ENCODE measurements at places on chromosomes 7 and 10.

- DNase-seq, result no peak
Measured at GRCh38 chr7:105118612-105119600, 104.9 kb downstream of the KMT2E start.

GRCh38 chr7:44150966-44151941, 10.1 kb upstream of the MYL7 start:
- peak; percentile 17 for DNase-seq

- no peak for DNase-seq
Measured at GRCh38 chr7:94834359-94834758, 73.0 kb upstream of the PPP1R9A start.

GRCh38 chr10:62614389-62615157, 189.9 kb upstream of the ADO start:
- no peak for DNase-seq

GRCh38 chr7:102873470-102874165, 39.2 kb upstream of the LRRC17 start:
- DNase-seq, result no peak

GRCh38 chr7:129493555-129493954, 8.8 kb upstream of the SMKR1 start:
- no peak for DNase-seq

GRCh38 chr7:95322396-95322795, 1.9 kb downstream of the PON1 start:
- no peak for DNase-seq

DNA sequence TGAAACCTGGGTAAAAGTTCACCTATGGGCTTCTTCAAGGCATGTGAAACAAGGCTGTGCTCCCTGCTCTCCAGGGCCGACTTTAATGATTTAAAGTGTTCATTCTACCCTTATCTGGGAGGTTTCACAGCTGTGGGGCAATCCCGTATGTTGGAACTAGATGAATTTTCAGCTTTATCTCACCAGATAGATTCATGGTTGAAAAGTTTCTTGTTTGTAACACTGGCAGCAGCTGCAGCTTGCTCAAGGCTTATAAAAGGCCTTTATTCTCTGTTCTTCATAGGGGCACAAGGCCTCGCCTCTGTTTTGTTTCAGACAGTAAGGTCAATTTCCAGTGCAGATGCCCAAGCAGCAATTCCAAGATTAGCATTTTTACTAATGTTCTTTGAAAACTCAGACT, 70.4 kb upstream of the DNAJB12 start:
- no peak for DNase-seq

GRCh38 chr7:13508586-13508985, 480.9 kb downstream of the ETV1 start:
- no peak for DNase-seq

DNA sequence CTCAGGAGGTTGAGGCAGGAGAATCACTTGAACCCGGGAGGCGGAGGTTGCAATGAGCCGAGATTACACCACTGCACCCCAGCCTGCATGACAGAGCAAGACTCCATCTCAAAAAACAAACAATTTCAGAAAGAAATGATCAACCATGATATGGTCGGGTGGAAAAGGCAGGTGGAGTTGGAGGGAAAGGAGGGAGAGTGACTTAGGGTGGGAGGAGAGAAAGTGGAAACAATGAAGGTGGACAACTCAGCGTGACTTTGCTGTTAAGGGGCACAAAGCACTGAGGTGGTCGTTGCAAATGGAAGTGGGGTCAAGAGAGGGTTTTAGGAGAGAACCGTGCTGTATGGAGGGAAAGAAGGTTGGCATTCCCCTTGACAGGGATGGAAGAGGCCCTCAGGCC, 30.0 kb upstream of the FXYD4 start:
- DNase-seq, result no peak

- DNase-seq, result no peak
Measured at GRCh38 chr7:85023066-85023712, 163.7 kb downstream of the SEMA3D start.

- DNase-seq, result no peak
Measured at GRCh38 chr10:18449611-18450026, 201.8 kb downstream of the NSUN6 start.

DNA sequence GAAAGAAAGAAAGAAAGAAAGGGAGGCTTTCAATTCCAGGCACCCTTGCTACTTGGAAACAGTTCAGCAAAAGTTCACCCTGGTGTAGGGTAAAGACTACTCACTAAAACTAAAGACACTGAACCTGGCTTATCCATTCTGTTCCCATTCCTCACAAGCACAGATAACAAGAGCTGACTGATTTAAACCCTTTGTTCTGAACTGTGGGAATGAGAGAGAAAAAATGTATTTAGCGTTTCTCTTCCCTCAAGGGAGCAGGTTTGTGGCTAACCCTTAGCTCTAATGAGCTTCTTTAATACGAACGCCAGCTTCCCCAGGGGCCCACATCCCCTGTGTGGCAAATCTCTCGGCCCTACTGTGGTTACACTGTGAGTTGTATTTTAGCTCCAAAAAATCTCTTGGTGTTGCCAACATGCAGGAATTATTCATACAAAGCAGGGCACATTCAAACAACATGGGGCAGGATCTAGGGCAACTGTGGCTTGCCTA, 23.3 kb downstream of the PRTFDC1 start:
- DNase-seq, result no peak

DNA sequence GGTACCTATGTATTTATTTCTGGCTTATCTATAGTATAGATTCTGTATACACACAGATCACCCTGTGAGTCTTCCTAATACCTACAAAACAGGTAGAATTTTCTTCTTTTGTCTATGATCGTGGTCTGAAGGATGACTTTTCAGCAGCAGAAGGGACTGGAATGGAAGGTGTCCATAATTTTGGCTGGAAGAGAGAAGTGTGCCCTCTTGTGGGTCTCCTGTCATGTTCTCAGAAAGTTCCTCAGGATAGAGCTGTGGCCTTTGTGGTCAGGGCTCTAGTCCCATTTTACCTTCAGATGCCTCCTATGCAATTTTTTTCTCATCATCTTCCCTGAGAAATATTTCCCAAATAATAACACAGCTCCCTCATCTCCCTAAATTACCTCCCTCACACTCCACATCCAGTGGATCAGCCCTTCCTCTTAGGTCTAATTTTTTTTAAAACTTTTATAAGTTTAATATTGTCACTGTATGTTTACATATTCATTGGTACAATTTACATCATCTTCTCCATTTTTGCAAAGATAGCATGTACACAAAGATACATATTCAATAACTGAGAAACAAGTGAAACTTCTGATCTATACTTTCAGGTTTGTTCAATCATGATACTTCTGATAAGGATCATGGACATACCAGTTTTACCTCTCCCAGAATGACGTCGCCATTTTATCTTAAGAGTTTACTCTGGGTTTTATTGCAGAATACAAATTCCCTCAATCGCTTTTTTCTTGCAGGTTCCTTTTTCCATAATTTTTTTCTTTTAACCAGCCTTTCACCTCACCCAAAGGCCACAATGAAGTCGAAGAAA, 112.7 kb downstream of the REEP3 start:
- DNase-seq, result no peak

- no peak for DNase-seq
Measured at GRCh38 chr7:151376218-151376902, 33.5 kb downstream of the WDR86 start.

- DNase-seq, result no peak
Measured at GRCh38 chr10:17004801-17005380, 124.7 kb downstream of the CUBN start.

DNA sequence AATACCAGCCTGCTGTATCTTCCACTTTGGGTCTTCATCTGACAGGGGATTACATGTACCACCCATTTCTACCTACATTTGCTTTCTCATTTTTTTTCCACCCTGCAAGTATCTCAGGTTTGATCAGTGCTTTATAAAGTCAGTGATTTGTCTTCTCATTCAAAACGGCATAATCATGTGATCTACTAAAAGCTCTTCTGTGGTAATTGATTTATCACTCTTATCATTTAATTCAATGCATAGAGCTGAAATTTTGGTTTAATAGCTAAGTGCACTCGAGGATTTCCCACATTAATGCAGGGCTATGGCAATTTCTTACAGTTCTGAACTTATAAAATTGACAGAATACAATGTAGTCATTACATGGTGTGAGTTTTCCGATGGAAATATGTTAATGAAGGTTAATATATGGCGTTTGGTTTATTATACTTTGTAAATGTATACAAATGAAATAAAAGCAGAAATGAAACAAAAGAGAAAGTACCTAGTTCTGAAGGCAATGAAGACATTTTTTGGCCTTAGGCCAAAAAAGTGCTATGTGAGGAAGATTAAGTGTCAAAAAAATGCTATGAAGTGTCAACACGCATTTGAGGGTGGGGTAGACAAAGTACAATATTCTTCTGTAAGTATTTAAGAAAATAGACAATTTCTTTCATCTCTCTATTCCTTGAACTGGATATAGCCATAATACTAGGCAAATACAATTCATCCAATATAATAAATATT, 457.3 kb downstream of the ETV1 start:
- no peak for DNase-seq

DNA sequence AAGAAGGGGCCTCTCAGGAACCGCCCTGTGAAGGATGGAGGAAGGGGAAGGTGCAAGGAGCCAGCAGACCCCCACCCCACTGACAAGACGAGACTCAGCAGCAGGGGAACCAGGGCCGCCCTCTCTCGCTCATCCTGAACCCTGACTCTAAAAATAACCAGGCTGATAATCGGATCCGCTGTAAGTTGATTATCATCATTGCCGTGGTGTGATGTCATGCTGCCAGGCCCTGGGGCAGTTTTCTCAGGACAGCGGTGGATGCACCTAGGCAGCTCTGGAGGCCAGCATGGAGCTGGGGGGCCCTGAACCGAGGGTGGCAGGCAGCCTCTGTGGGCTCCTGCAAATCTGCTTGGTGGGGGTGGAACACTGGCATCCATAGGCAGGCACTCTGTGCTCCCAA, 7.9 kb downstream of the RET start:
- DNase-seq, result no peak

DNA sequence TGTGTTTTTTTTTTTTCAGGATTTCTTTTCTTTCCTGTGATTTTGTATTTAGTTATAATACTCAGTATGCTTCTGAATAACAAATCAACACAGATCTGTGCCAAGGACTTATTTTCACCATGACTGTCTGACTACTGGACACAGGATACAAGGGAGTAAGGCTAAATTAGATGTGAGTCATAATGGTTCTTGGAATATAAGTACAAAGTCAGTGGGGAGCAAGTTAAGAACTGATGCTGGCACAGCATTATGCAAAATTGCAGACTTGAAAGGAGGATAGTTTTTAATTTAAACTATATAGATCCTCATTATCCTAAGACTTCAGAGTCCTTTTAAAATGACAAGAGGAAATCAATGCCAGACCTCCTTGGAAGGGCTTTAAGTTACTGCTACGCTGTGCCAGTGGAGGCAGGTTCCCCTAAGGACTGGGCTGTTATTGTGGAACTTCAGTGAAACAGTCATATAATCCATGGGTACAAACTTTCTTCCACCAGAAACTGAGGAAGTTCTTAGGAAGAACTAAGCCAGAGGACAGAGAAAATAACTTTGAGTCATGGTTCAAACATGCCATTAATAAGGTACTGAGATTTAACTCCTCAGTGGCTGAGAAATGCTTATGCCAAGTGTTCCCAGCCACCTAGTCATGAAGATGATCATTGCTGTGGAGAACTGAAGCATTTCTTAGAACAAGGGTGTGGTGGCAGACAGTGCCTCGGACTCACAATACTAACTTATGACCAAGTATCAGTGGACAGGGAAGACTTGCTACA, 531.2 kb downstream of the HTR7 start:
- no peak for DNase-seq

DNA sequence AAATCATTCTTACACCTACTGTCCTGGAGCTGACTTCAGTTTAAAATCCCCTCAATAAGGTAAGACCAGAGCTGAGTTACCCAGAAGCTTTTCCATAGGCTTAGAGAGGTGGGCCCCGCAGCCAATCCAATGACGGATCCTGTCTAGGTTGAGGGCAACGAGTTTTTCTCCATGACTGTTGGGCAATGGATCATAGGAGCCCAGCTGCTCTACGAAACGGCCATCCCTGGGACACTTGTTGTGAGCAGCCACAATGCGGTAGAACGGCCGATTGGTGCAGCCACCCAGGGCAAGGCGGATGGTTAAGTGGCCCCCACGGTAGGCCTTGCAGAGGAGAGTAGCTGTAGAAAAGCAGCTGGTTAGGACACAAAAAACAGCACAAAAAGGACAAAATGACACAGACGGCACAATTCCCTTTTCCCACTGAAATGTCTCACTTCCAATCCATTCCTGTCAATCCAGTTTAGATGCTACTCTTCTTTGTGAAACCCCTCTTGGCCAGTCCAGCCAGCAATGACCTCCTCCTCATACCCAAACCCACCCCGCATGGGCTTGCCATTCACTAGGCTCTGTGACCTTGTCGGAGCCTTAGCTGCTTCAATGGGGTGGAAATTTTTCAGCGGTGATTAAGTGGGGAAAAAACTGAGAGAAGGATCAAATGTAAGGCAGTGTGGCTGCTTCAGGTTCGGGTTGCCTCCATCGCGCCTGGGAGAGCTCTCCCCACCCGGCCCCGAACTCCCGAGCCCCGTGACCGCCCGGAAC, 580 bp downstream of the MRPS16 start:
- no peak for DNase-seq

DNA sequence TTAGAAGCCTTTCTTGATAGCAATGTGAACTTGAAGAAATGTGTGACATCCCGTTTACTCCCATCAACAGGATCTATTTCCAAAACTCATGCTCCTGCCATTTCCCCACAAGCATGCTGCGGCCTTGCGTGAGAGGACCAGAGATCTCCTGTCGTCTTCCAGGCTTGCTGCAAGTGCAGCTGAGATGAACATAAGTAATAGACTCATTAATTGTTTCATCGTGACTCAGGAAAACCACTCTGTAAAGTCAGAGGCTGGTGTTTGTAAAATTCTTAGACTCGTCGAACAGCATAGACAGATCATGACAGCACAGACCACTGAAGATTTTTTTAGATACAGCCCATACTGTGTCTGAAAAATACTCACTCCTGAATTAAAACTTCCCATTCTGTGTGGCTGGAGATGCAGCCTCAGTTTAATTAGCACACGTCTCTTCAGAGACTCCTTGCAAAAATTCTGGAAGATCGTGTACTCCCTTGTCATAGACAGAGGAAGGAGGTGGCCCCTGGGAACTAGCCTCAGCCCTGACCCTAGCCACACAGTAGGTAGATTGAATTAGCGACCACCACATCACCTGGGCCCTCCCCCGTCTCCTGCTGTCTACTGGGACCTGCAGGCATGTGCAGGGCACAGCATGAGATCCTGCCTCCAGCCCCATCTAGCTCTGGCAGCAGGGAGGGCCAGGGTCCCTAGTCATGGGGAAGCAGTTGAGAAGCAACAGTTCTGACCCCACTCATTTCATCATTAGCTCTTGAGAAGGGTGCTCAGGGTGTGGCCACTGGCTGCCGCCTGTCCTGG, 226.0 kb downstream of the CELF2 start:
- no peak for DNase-seq
